T-helper 22 cell (primary cell): ENCODE measurements at places on chromosomes 2 and 18.

DNA sequence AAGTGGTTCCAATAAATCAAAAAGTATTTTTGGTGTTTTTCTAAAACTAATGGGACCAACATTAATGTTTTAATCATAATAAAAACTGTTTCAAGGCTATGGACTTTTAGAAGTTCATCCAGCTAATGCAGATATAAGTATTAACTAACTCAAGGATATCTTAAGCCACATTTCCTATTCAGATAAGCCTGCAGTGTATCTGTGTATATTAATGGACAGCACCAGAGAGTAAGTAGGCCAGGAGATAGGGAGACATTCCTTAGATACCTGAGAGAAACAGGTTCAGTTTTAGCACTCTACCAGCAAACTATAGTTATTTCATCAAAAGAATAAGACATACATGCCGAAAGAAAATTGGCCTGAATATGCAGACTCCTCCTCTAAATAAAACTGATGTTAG lies 27.3 kb downstream of the PREPL start:
- DNase-seq: no peak

DNA sequence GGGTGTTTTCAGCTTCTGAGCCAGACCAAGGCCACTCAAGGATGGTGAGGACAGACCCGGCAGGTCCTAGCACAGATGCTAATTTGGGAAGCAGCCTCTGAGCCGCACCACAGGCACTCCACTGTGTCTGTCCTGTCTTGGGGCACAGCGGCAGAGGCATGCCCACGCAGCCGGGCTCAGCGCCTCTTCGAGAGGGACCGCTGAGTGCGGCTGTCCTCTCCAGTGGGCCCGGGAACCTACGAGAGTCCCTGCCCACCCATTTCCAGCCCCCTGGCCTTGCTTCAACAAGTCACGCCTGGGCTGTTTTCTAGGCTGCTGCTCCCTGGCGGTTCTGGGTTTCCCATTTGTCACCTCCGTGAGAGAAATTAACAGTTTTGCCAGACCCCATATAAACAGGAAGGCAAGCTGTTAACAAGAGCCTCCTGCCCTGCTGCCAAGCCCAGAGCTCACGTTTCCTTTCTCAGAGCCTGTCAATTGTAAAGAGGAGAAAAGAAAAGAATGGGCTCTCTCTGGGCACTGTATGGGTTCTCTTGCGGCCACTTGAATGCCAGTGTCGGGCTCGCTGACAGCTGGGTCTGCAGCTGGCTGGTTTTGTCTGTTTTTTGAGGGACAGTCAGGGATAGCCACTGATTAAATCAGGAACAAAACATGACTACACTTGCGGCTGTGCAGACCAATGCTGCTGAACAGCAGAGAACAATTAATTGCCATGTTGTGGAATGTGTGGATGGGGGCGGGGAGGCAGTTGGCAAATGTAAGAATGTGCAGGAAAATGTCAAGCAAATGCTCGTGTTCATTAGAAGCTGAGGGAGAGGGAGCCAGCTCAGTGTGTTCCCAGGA lies 30.6 kb downstream of the TMEM17 start:
- DNase-seq: no peak

GRCh38 chr18:3593381-3593903 lies 143.5 kb downstream of the TGIF1 start:
- DNase-seq: no peak

- DNase-seq: no peak
Measured at GRCh38 chr2:118988706-118989105, 46.7 kb downstream of the MARCO start.

- DNase-seq: no peak
Measured at GRCh38 chr18:32772581-32773381, at the start of gene KLHL14. TSS of gene KLHL14 (minus strand) at chr18:32773023. CDS start at chr18:32770591, 2,432 bp downstream.

GRCh38 chr2:20638646-20639430 lies 12.1 kb downstream of the HS1BP3 start:
- DNase-seq: no peak

- no peak for DNase-seq
Measured at GRCh38 chr2:71831193-71831577, 316.5 kb downstream of the CYP26B1 start.

GRCh38 chr2:85184231-85184630 lies 51.0 kb downstream of the TCF7L1 start:
- no peak for DNase-seq

GRCh38 chr2:171966235-171966634 lies 33.5 kb upstream of the METAP1D start:
- no peak for DNase-seq

DNA sequence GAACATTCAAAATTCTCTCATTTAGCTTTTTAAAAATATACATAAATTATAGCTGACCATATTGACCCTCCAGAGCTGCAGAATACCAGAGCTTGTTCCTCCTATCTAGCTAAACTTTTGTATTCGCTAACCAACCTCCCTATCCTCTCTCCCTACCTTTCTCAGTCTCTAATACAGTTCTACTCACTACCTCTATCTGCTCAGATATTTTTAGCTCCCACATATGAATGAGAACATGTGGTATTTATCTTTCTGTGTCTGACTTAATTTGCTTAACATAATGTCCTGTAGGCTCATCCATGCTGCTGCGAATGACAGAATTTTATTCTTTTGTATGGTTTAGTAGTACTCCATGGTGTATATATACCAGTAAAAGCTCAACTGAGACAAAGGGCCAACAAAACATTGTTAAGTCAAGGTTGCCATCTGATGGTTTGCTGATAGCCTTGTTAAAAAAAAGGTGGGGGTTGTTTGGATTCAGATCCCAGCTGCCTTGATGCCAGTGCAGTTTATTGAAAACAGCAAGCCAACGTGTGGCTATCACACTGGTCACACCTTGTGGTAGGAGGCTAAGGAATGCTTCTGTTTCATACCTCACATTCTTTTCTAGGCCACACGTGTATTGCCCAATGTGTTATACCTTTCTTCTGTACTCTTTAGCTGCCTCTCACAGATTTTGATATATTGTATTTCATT lies 101.5 kb downstream of the VWA3B start:
- no peak for DNase-seq

- DNase-seq: no peak
Measured at GRCh38 chr18:64322189-64322588, 173.3 kb upstream of the LINC00305 start.

GRCh38 chr2:232376713-232377112 lies 1.8 kb upstream of the ALPP start:
- DNase-seq: no peak

GRCh38 chr2:236682651-236683422 lies 113.2 kb downstream of the ACKR3 start:
- DNase-seq: no peak

DNA sequence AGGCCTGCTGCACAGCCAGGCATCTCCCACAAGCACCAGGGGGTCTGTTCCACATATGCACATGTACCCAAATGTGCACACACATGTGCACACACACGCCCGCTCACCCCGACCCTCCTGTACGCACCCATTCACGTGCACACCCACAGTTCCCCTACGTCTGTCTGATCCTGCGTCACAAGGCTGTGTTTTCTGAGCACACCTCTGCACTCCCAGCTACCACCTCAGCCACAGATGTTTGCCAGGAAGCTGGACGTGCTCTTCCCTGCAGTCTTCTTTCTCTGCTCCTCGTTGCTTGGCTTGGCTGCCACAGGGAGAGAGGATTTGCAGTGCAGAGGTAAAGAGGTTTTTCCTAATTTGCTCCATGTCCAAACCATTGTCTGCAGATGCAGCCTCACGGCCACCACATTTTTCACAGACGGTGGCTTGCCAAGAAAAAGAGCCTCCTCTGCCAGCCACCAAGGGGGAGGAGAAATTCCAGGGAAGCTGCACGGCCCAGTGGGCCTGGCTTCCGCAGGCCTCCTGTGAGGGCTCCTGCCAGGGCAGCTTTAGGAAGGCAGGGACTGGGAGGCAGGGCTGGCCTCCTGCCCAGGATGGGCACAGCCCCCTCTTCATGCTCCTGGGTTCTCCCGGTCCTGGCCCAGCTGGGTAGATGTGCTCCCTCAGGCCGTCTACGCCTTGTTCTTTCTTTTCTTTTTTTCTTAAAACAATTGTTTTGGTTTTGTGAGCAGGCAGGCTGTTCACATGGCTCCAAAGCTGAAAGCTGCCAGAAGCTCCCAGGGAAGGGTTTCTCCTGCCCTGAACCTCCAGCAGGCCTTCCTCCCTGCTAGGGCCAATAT lies 29.3 kb upstream of the HS6ST1 start:
- no peak for DNase-seq

DNA sequence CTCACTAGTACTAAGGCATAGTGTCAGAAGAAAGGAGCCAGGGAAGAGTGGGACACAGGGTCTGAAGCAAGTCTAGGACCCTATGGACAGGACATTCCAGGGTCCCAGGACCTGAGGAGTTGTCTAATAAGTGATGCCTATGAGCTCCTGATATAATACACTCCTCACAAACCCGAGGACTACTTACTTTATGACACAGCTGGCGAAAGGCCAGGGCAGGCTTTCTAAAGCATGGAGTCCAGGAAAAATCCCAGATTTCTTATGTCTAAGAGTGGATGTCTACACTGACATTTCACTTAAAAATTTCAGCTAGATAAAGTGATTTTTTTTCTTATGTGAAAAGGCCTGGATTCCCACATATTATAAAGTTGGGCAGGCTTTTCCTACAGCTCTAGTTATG lies 502.2 kb upstream of the SETBP1 start:
- DNase-seq: no peak

GRCh38 chr2:20558391-20559150 lies 92.3 kb downstream of the HS1BP3 start:
- no peak for DNase-seq

DNA sequence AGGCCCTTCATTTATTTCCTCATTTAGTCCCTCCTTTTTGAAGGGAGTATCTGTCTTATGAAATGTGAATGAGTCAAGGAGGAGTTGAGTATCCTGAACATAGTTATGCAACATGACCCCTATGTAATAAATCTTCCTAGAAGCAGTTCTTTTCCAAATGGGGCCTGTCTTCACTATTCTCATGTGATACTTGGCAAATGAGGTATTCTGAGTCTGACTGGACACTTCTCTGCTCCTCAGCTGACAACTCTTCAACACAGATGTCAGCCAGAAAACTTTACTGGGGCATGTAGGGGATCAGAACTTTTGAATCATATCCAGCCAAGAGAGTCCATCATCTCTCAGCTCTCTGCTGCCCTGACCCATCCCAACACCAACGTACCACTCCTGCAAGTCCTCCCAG lies 291.6 kb downstream of the ZNF385B start:
- DNase-seq: no peak

GRCh38 chr18:46542545-46542944 lies 114.5 kb downstream of the LOXHD1 start:
- DNase-seq: no peak
